Daoy (cell line): ENCODE measurements at places on chromosomes 3 and 15.

DNA sequence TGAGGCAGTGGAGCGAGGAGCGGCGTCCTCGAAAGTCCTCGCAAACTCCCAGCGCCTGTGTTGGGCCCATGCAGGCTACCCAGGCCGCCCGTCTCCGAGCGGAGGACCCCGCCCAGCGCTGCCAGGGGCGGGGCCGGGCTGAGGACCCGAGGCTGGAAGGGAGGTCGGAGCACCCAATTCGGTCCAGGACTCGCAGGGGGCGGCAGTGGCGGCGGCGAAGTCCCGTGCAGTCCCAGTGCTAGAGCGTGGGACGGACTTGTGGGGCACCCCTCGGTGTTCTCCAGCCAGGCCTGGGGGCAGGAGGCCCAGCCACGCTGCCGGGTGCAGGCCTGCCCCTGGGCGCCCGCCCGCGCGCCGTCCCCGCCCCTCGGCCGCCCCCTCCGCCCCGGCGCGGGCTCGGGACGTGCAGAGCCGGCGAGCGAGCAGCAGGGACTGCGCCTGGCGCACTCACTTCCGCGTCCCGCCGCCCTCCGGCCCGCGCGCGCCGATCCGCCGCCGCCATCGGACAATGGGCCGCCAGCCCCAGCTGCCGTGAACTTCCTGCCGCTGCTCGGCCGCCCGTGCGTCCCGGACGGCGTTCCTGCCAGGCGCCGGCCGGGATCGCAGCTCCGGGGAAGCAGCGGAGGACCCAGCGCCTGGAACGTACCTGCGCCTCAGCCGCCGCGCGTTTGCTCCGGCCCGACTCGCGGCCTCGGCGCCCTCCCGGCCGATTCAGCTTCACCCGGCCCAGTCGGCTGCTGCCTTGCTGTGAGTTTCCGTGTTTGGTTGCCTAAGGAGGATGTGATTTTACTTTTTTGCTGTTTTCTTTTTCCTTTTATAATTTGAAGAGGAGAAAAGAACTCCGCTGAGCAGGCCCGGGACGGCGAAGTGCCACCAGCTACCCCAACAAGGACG lies 596 bp upstream of the LIMD1 start:
- DNase-seq: peak; percentile 83

DNA sequence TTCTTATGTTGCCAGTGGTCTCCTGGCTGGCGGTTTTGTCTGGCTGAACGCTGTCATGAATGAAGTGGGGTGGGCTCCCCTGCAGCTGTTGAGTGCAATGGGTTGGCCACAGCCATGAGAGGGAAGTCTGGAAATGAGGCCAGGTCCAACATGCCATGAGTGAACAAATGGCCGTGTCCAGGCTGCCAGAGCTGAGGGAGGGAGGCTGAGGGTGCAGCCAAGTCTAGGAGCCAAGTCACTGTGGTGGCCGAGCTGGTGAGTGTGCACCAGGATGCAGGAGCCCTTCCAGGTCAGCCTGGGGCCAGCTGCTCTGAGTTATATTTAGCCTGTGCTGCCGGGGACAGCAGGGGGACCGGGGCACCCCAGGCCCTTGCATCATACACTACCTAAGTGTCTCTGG lies 24.7 kb upstream of the PRR23E start:
- DNase-seq: no peak

DNA sequence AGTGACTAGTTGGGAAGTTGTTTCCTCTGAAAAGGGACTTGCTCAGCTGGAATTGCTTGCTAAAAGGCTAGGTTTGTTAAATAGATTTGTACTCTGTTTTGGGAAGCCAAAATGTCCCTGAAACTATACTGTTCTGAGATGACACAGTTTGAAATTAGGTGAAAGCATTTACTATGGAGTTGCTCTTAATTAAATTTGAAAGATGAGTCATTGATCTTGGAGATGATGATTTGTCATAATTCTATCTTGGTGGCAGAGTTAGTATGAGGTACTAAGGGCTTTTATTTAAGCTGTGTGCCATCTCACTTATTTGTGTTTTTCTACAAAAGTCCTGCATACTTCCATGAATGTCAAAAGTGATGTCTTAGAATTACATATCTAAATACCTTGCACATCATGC lies 320.9 kb downstream of the PTPRG start:
- no peak for DNase-seq

DNA sequence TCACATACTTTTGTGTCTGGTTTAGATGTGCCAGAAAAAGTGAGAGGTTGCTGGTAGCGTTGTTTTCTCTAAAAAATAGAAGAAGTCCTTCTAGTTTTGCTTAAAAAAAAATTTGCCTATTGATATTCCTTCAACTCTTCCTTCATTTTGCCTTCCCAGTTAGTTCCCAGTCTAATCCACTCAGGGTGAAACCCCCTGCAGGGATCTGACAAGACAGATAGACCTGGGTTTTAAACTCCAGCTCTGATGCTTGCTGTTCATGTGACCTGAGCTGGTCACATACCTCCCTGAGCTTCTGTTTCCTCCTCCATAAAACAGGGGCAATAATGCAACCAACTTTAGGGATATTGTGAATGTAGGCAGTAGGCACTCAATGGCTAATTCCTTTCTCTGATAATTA lies 18.6 kb upstream of the KCTD6 start:
- no peak for DNase-seq

- no peak for DNase-seq
Observed at GRCh38 chr15:75063338-75063737, 39.9 kb downstream of the PPCDC start.

DNA sequence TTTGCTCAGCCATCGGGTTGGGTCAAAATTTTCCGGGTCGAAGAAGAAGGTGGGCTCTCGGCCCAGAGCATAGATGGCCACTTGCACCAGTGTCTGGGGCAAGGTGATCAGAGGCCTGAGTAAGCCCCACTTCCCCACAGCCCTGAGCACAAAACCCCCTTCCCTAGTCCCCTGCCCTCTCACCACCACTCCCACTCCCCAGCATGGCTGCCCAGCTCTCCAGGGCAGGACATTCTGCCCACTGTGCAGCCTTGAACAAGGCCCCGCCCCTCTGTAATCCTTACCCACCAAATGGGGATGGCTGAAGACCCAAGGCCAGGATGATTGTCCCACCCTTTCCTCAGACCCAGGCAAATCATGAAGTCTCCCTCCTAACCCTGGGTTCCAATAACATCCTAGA lies 28.8 kb downstream of the CYP11A1 start:
- DNase-seq: no peak

- DNase-seq: no peak
Observed at GRCh38 chr3:154884952-154885351, 195.2 kb upstream of the MME start.

- DNase-seq: no peak
Observed at GRCh38 chr3:181561139-181562031, 150.3 kb upstream of the SOX2 start.
